ENCODE measurements at places on chromosomes 2 and 18.
A peak's percentile ranks its signal among the peaks of the same experiment; 100 is the strongest.

DNA sequence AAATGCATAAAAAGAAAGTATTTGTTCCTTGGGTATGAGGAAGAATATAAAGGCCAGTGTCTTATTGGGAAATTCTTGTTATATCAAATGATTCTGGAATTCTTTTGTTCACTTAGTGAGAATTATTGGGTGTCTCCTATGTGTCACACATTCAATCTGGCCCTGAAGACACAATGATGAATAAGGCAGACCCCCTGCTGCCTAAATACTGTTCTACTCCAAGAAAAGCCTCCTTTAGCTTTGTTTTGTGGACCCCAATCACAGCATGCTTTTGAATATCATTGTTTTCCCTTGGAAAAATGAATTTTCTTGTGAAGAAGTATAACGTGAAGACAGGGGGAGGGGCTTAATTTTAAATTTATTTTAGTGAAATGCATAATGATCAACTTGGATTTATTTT, 682.4 kb downstream of the LRRTM4 start:
- DNase-seq = no peak

- DNase-seq = peak; percentile 90
These were observed 232.3 kb downstream of the KLHL29 start for GRCh38 chr2:23617167-23617810.

GRCh38 chr2:23019476-23019875, 365.5 kb upstream of the KLHL29 start:
- DNase-seq = no peak

DNA sequence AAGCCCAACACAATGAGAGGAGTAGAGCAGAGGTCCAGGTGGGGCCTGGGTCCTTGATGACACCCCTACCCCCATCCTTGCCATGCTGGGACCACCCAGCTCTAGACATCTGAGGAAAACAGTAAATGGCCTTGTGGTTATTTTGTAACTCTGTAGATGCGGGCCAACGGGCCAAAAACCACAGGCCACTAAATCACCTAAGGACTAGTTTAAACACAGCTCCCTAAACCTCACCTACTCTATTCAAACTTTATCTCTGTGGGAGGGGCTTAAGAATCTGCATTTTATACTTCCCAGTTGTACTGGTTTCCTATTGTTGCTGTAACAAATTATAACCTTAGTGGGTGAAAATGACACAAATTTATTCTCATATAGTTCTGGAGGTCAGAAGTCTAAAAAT, 19.0 kb upstream of the SERTAD2 start:
- no peak for DNase-seq

DNA sequence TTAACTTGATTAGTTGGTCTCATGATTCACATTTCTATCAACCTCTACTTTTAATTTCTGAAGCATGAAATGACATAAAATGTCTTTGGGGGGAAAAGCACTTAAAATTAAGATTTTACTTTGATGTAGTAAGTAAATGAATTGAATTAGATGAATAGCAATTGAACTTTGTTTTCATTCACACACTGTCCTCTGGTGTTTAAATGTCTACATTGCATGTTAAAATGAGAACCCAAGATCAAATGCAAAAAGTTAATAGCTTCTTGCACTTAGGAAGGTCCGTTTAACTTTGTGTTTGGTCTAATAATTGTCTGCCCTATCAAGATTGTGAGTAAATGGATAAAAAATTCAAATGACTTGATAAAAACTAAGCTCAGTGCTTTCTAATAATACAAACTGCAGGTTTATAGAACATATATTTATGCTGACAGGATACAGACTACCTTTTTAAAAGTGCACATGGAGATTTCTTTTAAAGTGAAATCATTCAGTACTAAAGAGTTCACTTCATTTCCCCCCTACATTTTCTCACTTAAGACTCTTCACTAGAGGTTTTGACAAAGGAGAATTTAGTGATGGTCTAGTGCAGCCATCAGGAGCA, 156.2 kb upstream of the NABP1 start:
- peak; percentile 64 for DNase-seq

- no peak for DNase-seq
These were observed 1.4 kb downstream of the NDUFA10 start for GRCh38 chr2:240023792-240024191.

DNA sequence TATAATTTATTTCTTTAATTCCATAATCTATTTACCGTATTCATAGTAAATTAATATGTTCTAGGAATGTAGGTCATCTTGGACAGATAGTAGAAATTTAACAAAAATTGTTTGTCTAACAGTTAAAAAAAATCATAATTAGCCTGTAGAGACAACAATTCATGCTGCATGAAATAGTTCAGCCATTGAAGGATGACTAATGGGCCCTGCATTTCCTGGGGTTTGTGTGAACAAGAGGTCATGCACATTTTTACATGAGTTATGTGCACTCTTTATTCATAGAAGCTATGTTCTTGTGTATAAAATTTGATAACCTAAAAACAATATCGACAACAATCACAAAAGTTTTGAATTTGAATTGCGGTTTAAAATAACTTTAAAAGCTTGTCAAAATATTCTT, 1663.6 kb downstream of the SUCLG1 start:
- peak; percentile 39 for DNase-seq

GRCh38 chr2:62968168-62968567, 82.5 kb upstream of the OTX1 start:
- DNase-seq = no peak

- DNase-seq = no peak
These were observed 15.4 kb downstream of the NPPC start for GRCh38 chr2:231910771-231911170.

- peak; percentile 10 for DNase-seq
These were observed 55.5 kb downstream of the RIT2 start for GRCh38 chr18:43060020-43060419.

- no peak for DNase-seq
These were observed 18.7 kb upstream of the KCTD1 start for GRCh38 chr18:26566874-26567555.

GRCh38 chr2:84719434-84719833, 161.4 kb downstream of the TRABD2A start:
- DNase-seq = no peak

- DNase-seq = no peak
These were observed 102.5 kb downstream of the RBM43 start for GRCh38 chr2:151159109-151159662.

- peak; percentile 14 for DNase-seq
These were observed 5.6 kb downstream of the RAX start for GRCh38 chr18:59267503-59268126.

GRCh38 chr2:163736433-163737189, 803 bp upstream of the FIGN start:
- peak; percentile 33 for DNase-seq

DNA sequence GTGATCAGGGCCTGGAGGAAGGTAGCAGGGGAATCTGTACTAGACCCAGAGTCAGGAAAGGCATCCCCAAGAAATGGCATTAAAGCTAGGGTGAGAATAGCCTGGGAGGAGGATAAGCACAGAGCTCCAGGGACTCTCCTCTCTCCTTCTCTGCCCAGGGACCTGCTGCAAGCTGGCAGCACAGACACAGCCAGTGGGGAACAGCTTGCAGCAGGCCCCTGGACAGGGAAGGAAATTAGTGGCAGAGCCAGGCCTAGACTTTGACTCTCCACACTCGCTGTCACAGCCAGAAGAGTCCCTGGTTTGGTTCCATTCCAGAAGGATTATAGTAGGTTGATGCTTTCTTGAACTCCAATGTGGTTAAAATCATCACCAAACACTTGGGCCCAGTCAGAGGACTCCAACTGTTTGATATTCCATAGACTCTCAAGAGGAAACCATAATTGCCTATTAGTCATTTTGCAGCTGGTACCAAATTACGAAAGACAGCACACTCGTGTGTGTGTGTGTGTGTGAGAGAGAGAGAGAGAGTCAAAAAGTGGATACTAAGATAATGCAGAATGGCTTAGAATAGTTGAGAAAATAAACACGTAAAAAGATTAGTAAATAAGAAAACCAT, 95.5 kb upstream of the ATP8B1 start:
- DNase-seq = peak; percentile 78

GRCh38 chr18:48683661-48684060, 144.8 kb downstream of the CTIF start:
- no peak for DNase-seq

- peak; percentile 29 for DNase-seq
These were observed 39.9 kb upstream of the DARS1 start for GRCh38 chr2:136025057-136025973.

GRCh38 chr2:69642709-69643601, 584 bp downstream of the AAK1 start:
- peak; percentile 83 for DNase-seq

- DNase-seq = peak; percentile 98
These were observed 25.1 kb downstream of the DNPEP start for GRCh38 chr2:219362524-219363164.

DNA sequence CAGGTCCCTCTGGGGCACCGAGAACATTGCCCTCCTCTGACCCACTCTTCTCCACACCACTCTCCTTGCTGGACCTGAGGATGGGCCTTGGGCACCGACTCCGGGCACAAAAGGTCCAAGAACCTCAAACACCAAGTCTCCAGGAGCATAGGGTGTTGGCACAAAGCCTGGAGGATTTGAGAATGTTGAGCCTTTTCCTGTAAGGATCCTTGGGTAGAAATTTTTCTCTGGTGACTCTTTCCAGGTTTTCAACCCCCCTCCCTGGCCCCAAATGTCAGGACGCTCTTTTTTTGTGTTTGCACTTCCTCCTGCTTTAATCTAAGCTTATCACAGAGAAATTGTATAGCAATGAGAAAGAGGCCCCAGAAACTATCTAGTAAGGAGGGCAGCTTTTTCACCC, 9.2 kb downstream of the SPR start:
- DNase-seq = peak; percentile 46

- DNase-seq = peak; percentile 69
These were observed 19.2 kb upstream of the TMEM177 start for GRCh38 chr2:119659601-119660342.

GRCh38 chr18:21064347-21064746, 47.3 kb downstream of the ROCK1 start:
- peak; percentile 14 for DNase-seq

DNA sequence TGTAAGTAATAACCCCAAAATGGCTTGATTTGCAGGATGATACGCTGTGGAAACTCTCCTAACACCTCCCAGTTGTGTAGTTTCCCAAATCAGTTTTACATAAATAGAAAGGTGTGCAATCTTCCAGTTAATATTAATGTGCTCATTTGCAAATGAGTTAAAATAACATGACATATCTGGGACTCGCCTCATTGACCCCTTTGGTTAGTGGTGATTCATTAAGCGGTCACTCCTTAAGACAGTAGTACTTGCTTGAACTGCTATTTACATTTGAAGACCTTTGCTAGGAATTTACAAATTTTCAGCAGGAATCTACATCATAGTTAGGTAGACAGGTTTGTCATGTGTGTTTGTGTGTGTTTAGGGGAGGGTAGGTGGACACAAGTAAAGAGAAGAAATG, 1367.7 kb upstream of the CELF4 start:
- no peak for DNase-seq

GRCh38 chr2:6653281-6653750, 212.4 kb downstream of the CMPK2 start:
- DNase-seq = no peak

- no peak for DNase-seq
These were observed 402.3 kb downstream of the ERBB4 start for GRCh38 chr2:212136216-212136795.

All from fibroblast of the aortic adventitia (primary cell).